ENCODE measurements at places on chromosomes 7 and 10.

GRCh38 chr10:71717551-71717951, 2.0 kb downstream of the C10orf105 start:
- no peak for DNase-seq

DNA sequence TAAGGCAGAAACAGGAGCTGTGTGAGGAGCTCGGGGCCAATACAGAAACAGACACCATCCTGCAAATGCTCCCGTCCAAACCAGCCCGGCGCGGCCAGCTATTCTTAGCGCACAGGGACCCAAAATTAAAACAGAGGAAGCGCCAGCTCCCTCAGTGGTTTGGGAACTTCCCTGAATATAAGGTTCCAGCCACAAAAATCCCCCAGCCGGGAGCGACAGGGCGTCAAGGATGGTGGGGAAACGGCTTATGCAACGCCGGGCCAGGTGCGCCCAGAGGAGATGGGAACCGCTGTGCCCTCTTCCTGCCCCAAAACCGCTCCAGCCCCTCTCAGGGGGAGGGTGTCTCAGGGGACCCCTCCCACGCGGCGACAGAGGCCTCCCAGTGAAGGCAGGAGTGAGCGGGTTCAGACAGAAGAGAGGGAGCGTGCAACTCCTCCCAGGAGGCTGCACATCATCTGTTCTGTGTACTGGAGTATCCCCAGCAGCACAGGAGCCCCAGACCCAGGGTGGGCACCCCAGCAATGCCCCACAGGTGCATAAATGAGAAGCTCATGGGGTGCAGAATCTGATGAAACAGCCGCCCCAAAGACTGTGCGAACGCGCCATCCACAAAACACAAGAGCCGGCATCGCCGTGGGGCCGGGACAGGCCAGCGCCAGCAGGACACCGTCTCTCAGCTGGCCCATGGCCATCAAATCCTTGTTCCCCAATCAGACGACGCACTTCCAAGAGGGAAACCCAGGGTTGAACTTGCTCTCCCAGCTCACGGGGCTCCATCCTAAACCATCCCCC, 73.9 kb upstream of the PDGFA start:
- no peak for DNase-seq

DNA sequence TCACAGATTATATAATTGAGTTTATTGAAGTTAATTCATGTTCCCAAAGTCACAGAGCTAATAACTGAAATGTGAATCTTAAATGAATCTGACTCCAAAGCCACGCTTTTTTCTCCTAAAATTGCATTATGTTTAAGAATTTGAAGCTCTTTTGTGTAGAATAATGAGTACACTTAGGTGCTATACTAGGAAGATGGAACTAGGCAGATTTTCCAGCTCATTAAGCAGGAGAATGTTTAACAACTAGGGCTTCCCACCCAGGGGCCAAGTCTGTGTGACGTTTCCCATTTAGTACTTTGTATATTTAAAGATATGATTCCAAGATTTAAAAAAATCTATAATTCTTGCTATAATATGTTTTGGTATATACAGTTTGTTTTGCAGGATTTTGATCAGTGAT, 169.5 kb downstream of the KIF20B start:
- DNase-seq, result no peak

- DNase-seq, result no peak
Observed at GRCh38 chr7:7323921-7324320, 141.6 kb downstream of the C1GALT1 start.

DNA sequence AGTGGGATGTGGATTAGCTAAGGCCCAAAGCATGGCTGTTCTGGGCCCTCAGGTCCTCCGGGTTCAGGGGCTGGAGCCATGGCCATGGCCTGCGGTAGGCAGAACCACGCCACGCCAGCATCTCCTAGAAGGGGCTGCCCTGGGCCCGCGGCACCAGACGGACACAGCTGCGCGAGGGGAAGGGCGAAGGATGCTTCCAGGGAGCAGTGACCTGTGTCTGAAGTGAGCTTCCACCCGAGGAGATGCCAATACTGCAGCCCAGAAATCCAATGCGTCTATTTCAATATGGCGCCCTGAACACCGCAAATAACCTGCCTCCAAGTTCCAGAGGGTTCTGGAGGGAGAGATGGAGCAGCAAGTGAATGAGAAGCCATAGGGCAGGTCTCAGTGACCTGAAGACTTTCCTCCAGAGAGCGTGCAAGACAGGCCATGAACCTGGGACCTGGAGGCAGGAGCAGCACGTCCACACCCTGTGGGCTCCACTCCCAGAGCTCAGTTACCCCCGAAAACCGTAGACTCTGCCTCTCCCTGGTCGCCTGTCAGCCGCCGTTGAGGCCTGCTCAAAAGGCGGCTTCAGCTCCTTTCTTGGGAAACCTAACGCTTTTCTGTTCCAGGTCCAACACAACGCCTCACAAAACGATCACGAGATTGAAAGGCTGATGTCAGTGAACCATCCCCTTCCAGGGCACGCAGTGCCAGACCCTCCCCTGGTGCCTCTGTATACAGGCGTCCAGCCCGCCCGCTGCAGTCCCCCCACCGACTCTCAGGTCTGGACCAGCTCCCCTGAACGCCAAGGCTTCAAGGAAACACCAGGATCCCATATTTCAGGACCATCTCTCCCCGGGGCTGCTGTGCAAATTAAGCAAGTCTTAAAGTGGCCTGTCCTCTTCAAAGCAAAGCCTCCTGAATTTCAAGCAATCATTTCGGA, 37.4 kb downstream of the AMZ1 start:
- no peak for DNase-seq
